ENCODE measurements at places on chromosomes 7 and 10. TPM values are rescaled to one million over a fixed set of nuclear protein-coding genes. Genes with fewer than 3 reads are reported as not detected.

The AGAP9 gene
- total RNA-seq = 4.0 TPM

The LAMB1 gene
- total RNA-seq = not detected

The PTF1A gene
- not detected for total RNA-seq

The STK32C gene
- total RNA-seq = 11.1 TPM

The ANXA8L1 gene
- 0.23 TPM for total RNA-seq

The LBX1 gene
- total RNA-seq = not detected

The NUTM2E gene
- total RNA-seq = 0.67 TPM

The SPACDR gene
- total RNA-seq = 4.1 TPM

The ADRA2A gene
- total RNA-seq = not detected

The CACNB2 gene
- total RNA-seq = not detected

- no peak for DNase-seq
- H3K4me1 ChIP-seq = no peaks in the 10 kb centered on the region
- H3K27me3 ChIP-seq = no peaks in the 10 kb centered on the region
Observed at GRCh38 chr10:36534471-36535002, 590.9 kb upstream of the ANKRD30A start.

- H3K27ac ChIP-seq = peak overlapping the region; percentile 46
- no peaks in the 10 kb centered on the region for H3K27me3 ChIP-seq
- DNase-seq = no peak
- no peaks in the 10 kb centered on the region for H3K36me3 ChIP-seq
- H3K4me3 ChIP-seq = no peak overlapping the region
Observed at GRCh38 chr10:129941199-129942018, 22.7 kb downstream of the EBF3 start.

DNA sequence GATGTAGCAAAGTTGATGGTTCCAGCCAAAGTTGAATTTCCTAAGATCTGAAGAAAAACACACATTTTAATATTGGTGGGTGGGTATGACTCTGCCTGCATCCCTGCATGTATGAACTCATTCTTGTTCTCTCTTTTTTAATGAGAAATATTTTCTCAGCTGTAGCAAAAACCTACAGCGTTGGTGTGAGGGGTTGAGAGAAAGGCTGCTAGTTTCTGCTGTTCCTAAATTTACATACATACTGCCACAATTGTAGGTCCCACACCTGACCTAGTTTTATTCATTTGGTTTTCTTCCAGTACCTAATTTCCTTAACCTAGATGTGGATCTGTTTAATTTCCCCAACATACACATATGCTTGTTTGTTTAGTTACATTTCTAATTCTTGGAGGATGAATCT, 4.6 kb downstream of the AGFG2 start:
- no peak for DNase-seq
- H3K4me3 ChIP-seq = peak overlapping the region; percentile 16
- H3K36me3 ChIP-seq = peaks cover 29% of the 10 kb centered on the region
- H3K27me3 ChIP-seq = no peaks in the 10 kb centered on the region
- peak overlapping the region; percentile 87 for H3K27ac ChIP-seq
- peaks cover 91% of the 10 kb centered on the region for H3K4me1 ChIP-seq

DNA sequence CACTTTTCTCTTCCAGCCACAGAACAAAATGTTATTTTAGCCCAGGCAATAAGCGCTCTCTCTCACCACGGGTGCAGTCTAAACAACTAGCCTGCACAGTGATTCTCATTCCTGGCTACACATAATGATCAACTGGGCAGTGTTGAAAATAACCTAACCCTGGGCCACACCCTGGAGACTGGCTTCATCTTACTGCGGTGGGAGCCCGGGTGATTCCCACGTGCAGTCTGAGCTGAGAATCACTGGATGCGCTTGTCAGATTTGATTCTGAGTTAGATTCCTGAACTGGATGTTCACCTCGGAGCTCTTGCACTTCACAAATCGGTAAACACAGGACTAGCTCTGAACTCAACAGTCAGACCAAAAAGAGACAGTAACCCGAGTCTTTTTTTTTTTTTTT, 14.9 kb downstream of the ZC3HAV1 start:
- H3K36me3 ChIP-seq = peaks cover 84% of the 10 kb centered on the region
- peak overlapping the region; percentile 91 for H3K27ac ChIP-seq
- H3K4me1 ChIP-seq = peaks cover 89% of the 10 kb centered on the region
- peak overlapping the region; percentile 75 for H3K4me3 ChIP-seq

- H3K4me1 ChIP-seq = no peaks in the 10 kb centered on the region
- no peak for DNase-seq
- no peaks in the 10 kb centered on the region for H3K27me3 ChIP-seq
- H3K36me3 ChIP-seq = no peaks in the 10 kb centered on the region
Observed at GRCh38 chr7:23237000-23237399, 9.6 kb upstream of the GPNMB start.

- no peaks in the 10 kb centered on the region for H3K36me3 ChIP-seq
- no peaks in the 10 kb centered on the region for H3K4me1 ChIP-seq
- H3K4me3 ChIP-seq = no peak overlapping the region
- H3K27ac ChIP-seq = no peak overlapping the region
- no peaks in the 10 kb centered on the region for H3K27me3 ChIP-seq
- no peak for DNase-seq
Observed at GRCh38 chr7:78279032-78279431, 480.5 kb downstream of the PHTF2 start.

GRCh38 chr7:34036051-34036920, 130.9 kb downstream of the BMPER start:
- no peak overlapping the region for H3K27ac ChIP-seq
- no peak for DNase-seq
- no peaks in the 10 kb centered on the region for H3K36me3 ChIP-seq
- H3K4me1 ChIP-seq = no peaks in the 10 kb centered on the region
- H3K27me3 ChIP-seq = no peaks in the 10 kb centered on the region

DNA sequence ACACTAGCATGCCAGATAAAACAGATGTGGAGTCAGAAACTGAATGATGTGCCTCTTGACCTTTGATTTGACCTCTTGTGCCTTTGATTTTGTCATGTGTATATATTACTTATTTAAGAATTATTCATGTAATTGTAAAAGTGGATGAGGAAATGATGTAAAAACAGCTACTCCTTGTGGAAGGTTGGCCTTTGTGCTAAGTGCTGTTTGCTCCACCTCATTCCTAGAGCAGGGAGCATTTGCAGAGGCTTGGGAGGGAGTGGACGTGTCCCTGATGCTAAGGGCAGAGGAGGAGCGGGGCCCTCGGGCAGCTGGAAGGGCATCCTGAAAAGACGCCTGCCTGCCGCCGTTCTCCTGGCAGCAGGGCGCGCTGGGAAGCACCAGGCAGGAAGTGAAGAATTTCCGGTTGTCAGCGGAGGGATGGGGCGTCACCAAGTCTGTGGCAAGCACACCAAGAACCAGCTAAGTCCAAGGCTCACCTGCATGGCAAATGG, 197.6 kb upstream of the ZNF32 start:
- no peaks in the 10 kb centered on the region for H3K36me3 ChIP-seq
- H3K4me1 ChIP-seq = peaks cover 24% of the 10 kb centered on the region
- H3K27ac ChIP-seq = peak overlapping the region; percentile 65
- no peaks in the 10 kb centered on the region for H3K27me3 ChIP-seq

DNA sequence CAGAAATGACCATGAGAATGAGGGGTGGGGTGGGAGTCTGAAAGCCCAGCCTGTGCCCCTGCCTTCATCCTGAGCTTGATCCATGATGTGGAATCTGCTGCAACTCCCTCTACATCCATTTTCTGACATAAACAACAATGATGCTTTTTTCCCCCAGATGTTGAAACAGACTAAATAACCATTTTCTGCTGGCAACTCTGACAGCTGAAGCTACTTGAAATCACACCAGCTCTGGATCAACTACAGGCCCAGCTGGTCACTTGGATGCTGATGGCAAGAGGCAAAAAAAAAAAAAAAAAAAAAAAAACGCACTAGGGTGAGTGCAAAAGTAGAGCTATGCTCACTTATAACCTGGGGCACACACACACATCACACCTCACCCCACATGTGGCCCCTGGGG, 74.2 kb downstream of the FAM107B start:
- H3K27me3 ChIP-seq = no peaks in the 10 kb centered on the region
- no peak for DNase-seq
- no peaks in the 10 kb centered on the region for H3K4me1 ChIP-seq
- H3K36me3 ChIP-seq = peaks cover 2% of the 10 kb centered on the region

GRCh38 chr7:18352339-18353255, 143.0 kb upstream of the HDAC9 start:
- H3K27me3 ChIP-seq = no peaks in the 10 kb centered on the region
- peaks cover 7% of the 10 kb centered on the region for H3K4me1 ChIP-seq
- DNase-seq = peak; percentile 16
- H3K27ac ChIP-seq = no peak overlapping the region
- H3K36me3 ChIP-seq = no peaks in the 10 kb centered on the region

DNA sequence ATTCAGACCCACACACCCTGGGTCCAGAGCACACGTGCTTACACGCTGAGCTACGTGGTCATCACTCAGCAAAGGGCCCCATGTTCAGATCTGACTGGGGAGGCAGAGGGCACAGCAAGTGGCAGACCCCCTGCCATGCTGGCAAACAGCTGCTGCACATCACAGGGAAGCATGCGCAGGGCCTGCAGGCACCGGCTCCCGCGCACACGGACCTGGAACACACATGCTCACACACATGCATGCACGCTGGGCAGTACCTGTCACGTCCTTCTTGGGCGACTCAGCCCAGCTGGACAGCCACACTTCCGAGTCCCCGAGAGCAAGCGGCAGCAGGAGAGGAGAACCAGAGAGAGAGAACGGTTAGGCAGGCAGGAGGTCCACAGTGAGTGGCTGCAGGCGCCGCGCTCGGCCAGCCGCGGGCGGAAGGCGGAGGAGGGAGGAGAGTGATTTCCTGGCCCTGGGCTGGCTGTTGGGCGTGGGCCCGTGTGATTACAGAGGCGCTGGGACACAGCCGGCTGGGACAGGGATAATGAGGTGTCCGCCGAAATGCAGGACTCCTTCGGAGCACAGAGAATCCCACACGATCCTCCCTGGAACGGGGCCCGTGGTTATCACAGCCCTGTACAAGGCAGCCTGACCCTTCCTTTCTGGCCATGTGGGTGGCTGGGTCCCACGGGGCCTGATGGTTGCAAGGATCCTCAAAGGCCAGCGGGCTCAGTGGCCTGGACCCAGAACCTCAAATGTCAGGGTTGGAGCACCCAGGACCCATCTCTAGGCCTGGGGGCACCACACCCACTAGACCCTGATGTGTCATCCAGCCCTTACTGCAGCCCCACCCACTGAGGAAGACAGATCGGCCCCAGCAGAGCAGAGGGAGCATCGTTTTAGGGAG, 175.1 kb downstream of the NEURL1 start:
- H3K27ac ChIP-seq = no peak overlapping the region
- peaks cover 11% of the 10 kb centered on the region for H3K4me1 ChIP-seq
- H3K4me3 ChIP-seq = peak overlapping the region; percentile 8
- no peak for DNase-seq
- H3K27me3 ChIP-seq = no peaks in the 10 kb centered on the region

GRCh38 chr7:32263611-32264010, 193.4 kb upstream of the PDE1C start:
- DNase-seq = no peak
- H3K27ac ChIP-seq = no peak overlapping the region
- no peak overlapping the region for H3K4me3 ChIP-seq
- H3K27me3 ChIP-seq = no peaks in the 10 kb centered on the region

GRCh38 chr7:66687186-66687585, 53.3 kb upstream of the RABGEF1 start:
- peaks cover 10% of the 10 kb centered on the region for H3K4me1 ChIP-seq
- H3K27ac ChIP-seq = no peak overlapping the region
- no peaks in the 10 kb centered on the region for H3K27me3 ChIP-seq
- peaks cover 9% of the 10 kb centered on the region for H3K36me3 ChIP-seq
- no peak overlapping the region for H3K4me3 ChIP-seq
- no peak for DNase-seq

DNA sequence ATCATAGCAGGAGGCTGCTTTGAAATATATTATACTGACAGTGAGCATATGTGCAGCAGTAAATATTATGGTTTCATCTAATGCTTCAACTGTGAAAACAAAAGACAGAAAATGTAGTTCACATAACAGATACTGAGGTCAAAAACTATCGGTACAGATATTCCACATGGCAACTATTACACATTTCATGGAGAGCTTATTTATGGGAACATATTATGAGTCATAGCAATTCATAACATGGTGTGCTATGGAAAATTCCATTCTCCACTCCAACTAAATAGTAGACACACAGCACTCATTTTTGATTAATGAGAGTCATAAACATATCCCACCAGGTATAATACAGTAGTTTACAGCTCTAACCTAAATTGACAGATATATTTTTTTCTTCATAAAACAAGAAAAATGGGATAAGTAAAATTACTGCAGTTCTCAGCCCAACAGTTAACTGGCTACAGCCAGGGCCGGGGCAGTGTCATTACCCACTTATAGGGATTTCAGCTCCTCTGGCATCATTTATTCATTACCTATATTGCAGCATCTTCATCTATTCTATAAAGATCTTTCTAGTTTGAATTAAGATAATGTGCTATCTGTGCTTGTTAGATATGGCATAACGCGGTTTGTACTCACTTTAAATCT, 475.6 kb upstream of the KLF6 start:
- no peak overlapping the region for H3K4me3 ChIP-seq
- no peaks in the 10 kb centered on the region for H3K4me1 ChIP-seq
- no peak overlapping the region for H3K27ac ChIP-seq
- DNase-seq = no peak
- no peaks in the 10 kb centered on the region for H3K36me3 ChIP-seq

GRCh38 chr10:50511492-50512213, 112.1 kb downstream of the SGMS1 start:
- no peak for DNase-seq
- H3K4me1 ChIP-seq = peaks cover 57% of the 10 kb centered on the region
- peaks cover 8% of the 10 kb centered on the region for H3K36me3 ChIP-seq
- no peak overlapping the region for H3K4me3 ChIP-seq
- no peaks in the 10 kb centered on the region for H3K27me3 ChIP-seq

DNA sequence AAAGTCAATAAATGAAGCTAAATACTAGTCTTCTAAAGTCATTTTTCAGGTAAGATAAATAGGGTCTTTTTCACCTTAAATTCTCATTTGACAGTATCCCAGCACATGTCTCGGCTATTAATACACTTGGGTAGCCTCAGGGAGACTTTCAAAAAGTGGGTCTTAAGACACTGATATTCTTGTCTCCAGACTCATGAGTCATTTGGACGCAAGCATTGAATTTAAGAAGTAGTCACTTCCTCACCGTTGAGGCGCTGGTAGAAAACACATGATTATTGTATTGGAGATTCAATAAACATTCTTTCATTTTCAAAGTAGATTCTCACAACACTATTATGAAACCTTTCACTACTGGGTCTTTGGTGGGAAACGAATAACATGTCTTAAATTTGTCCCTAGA, 108.9 kb upstream of the SP8 start:
- no peaks in the 10 kb centered on the region for H3K36me3 ChIP-seq
- no peaks in the 10 kb centered on the region for H3K4me1 ChIP-seq
- no peak for DNase-seq
- H3K4me3 ChIP-seq = no peak overlapping the region

DNA sequence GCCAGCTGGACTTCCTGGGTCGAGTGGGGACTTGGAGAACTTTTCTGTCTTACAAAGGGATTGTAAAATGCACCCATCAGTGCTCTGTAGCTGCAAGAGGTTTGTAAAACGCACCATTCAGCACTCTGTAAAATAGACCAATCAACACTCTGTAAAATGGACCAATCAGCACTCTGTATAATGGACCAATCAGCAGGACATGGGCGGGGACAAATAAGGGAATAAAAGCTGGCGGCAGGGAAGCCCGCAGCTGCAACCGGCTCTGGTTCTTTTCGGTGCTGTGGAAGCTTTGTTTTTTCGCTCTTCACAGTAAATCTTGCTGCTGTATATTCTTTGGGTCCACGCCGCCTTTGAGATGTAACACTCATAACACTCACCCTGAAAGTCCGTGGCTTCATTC, 151.9 kb downstream of the GALNT17 start:
- no peak overlapping the region for H3K27ac ChIP-seq
- H3K4me3 ChIP-seq = no peak overlapping the region
- no peaks in the 10 kb centered on the region for H3K36me3 ChIP-seq
- no peak for DNase-seq
- no peaks in the 10 kb centered on the region for H3K27me3 ChIP-seq

All from activated CD4-positive, alpha-beta T cell treated with anti-CD3 and anti-CD28 coated beads, Interleukin-2, amount 10 ng/mL, durations not matched to agents 7 days and 5 days (primary cell).